GM10248 (cell line): ENCODE measurements at places on chromosomes 2 and 18.

DNA sequence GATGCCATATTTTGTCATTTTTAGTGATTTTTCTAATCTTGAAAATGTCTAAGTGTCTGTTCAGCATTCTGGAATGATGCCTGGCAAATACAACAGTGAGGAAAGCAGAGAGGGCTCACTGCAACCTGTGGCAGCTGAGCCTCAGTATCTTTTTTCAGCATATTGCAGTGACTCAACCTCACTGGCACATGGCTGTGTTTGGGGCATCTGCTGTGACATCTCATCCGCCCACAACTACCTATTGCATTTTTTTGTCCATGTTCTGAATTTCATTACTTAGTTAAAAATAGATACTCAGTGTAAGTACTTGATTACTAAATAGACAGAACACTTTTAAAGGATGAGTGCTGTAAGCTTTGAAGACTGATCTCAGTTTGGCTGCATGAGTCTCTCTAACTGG is 10.7 kb downstream of the BABAM2 start:
- no peak for DNase-seq

DNA sequence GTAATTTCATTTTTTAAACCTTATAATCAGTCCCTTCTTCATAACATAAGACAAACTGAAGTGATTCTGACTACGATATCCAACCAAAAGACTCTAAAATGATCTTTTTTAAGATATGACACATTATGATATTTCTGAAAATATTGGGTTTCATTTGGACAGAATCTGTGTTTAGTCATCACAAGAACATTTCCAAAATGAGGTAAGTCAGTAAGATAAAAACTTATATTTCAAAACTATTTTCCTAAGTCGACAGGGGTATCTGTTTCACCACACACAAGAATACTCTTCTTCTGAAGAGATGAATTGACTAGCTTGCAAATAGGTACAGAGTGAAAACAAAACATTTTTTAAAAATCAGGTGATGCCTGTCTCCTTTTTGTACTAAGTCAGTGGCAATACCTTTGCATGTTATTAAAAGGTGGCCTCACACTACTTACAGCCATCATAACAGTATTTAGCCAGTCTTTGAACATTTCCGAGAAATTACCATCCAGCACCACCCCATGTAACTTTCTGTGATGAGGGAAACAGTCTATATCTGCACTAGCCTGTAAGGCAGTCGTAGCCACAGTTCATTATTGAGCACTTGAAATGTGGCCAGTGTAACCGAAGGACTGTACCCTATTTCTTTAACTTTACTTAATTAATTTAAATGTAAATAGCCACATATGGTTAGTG is 13.5 kb downstream of the STK39 start:
- no peak for DNase-seq

DNA sequence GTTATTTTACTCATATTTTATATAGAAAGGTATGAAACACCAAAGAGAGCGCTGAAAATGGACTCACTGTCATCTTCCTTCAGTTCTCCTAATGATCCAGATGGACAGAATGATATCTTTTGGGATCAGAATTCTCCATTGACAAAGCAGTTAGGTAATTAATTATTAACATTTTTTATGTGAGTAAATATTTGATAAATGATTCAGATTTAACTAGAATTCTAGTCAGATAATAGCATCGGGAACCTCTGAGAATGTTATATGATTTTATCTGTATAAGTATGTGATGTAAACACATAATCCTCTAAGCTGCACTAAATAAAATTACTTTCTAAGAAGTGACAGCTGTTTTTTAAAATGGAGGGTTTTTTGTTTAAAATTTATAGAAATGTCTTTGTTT is 2.0 kb downstream of the ETAA1 start:
- DNase-seq = no peak

DNA sequence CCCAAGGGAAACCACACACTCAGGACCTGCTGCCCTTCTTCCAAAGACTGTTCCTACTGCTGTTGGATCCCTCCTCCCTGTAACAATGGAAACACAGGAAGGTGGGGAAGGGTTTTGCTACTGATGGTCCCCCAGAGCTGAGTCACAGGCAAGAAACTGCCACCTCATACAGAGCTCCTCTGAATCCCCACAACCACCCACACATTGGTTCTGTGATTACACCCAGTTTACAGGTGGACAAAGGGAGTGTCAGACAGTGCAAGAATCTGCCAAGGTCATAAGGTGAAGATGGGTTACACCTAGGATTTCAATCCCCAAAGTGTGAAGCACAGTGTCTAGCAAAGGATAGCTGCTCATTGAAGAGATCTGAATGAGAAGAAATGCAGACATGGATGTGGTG is 141.7 kb upstream of the LMAN1 start:
- DNase-seq = no peak

- no peak for DNase-seq
Measured at GRCh38 chr2:142868229-142868762, 9.2 kb upstream of the KYNU start.

- DNase-seq = no peak
Measured at GRCh38 chr2:213766062-213766461, 481.8 kb downstream of the SPAG16 start.

DNA sequence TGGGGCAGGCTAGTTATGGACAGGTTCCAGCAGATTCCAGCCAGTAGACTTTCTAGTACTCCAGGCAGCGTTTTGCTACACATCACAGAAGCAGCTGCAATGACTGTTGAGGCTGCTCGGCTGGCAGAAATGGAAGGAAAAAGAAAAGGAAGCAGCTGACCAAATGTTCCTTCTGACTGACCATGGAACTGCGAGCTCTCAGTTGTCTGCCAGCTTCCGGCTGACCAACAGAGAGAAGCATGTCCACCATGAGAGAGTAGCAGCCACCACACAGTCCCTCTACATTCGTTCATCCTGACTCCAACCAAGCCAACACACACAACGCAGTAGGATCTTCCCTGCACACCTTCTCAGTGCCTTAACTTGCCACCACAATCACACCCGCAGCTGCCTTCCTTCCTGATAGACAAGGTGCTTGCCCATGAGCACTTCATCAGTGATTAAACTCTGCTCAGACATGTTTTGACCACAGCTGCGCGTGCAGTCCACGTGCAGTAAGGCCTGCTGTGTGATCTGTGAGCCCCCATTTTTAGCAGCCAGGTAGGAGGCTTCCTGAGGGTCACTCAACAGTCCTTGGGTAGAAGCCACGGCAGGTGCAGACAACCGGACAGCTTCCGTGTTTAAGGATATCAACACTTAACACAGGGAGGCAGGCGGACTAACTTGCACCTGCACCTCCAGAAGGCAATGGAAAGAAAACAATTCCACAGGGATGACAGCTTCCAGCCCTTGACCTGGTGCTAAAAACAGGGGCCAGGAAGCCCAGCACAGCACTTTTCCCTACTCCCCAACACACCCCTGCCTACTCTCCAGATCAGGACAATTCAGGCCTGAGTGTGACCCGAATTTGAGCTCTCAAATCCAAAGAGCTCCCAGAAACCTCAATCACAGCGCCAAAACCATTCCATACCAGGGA is 996 bp downstream of the TGFBRAP1 start:
- DNase-seq = no peak

DNA sequence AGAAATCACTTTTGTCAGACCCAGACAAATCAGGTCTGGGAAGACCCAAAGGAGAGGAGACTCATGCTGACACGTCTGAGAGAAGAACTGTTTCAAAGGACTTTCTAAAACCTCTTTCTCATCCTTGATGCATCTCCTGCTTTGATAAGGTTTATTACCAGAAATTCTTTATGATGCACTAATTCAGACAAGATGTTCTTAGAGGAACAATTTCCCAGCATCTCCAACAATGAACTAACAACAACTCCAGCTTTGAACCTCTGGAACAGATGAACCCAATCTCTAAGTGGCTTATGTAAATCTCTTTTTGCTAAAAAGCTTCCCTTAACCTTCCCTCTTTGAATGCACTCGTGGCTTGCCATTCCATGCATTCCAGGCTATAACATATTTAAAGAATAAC is 15.9 kb upstream of the SERPINB11 start:
- DNase-seq = no peak

- peak; percentile 53 for DNase-seq
Measured at GRCh38 chr18:58671632-58672564, 633 bp downstream of the MALT1 start.

- no peak for DNase-seq
Measured at GRCh38 chr18:11004951-11005350, 144.4 kb downstream of the PIEZO2 start.

- no peak for DNase-seq
Measured at GRCh38 chr2:204226305-204226880, 289.8 kb downstream of the ICOS start.

DNA sequence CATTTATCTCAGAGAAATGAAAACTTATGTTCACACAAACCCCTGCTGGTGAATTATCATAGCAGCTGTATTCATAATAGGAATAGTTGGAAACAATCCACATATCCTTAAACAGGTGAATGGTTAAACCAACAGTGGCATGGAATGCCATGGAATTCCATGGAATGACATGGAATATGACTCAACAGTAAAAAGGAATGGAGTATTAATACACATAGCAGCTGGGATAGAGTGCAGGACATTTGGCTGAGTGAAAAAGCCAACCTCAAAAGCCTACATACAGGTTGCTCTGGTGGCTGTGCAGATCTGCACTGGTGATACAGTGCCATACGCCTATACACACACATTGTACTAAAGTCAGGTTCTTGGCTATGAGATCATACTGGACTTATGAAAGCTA is 69.5 kb downstream of the FAM168B start:
- no peak for DNase-seq

GRCh38 chr2:150402953-150403352 is 84.5 kb downstream of the RND3 start:
- no peak for DNase-seq

DNA sequence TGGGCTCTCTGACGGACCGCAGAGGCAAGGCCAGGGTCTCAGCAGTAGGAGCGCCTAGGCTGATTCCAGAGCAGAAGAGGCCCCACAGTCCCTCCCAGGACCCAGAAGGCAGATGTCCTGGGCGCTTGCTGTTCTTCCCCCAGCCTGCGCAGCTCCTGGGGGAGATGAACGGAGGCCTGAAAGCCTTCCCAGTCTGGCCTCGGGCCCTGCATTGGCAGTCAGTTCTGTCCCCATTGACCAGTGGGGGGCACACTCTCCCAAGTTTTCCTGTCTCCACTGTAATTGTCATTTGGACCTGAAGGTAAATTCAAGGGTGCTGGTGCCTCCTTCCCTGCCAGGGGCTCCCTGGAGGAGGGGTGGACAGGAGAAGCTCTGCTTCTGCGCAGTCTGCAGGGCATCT is 345.7 kb downstream of the CYP26B1 start:
- no peak for DNase-seq

DNA sequence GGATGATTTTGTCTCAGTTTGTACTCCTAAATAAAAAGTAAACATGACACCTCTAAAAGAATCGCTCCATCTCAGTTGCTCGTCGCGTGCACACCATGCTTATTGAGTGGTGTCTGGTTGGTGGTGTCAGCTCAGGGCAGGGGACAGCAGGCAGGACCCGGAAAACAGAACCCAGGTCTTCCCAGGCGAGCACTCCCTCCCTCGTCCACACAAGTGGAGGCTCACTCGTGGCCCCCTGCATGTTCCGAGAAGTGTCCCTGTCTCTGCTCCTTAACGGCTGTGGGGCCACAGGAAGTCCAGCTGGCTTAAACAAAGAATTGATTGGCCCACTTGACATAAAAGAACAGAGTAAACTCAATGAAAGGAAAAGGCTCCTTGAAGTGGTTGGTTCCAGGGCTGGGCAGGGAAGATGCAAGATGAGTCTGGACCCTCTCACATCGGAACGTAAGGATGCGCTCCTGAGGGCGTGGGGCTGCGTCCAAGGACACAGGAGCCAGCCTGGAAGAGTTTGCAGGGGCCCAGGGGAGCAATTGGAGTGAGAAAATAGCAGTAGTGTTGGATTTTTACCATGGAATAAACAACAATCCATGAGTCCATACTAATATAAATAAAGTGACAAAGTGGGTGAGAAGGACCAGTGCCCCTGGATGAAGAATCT is 13.1 kb upstream of the CNDP1 start:
- DNase-seq = no peak

- no peak for DNase-seq
Measured at GRCh38 chr2:39621596-39621995, 44.1 kb upstream of the TMEM178A start.

- DNase-seq = no peak
Measured at GRCh38 chr18:11258039-11258610, 108.8 kb upstream of the PIEZO2 start.

GRCh38 chr2:182321096-182321495 is 105.7 kb downstream of the PDE1A start:
- DNase-seq = no peak

GRCh38 chr2:12686708-12687283 is 29.9 kb upstream of the TRIB2 start:
- DNase-seq = no peak

- DNase-seq = no peak
Measured at GRCh38 chr18:49581371-49581770, 19.5 kb downstream of the LIPG start.

- no peak for DNase-seq
Measured at GRCh38 chr18:59712311-59712710, 15.1 kb upstream of the CCBE1 start.

- DNase-seq = no peak
Measured at GRCh38 chr2:101805152-101806088, 107.9 kb downstream of the MAP4K4 start.

DNA sequence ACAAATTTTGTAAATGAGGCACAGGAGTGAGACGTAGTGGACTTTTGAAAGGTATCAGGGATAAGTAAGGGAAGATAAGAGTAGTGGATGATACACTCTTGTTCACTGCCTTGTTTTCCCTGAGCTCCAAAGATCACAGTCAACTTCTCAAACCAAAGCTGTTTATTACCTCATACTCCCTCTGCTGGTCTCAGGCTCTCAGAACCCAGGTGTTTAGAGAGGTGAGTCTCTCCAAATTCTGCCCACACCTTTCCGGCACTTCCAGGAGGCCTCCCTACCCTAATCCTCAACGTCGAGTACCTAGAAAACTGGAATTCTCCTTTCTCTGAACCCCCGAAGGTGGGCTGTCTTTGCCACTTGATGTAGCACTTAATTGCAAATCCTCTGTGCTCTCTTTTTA is 621.1 kb downstream of the BCL11A start:
- no peak for DNase-seq

GRCh38 chr2:237156857-237157779 is 71.4 kb downstream of the COPS8 start:
- DNase-seq = no peak

- no peak for DNase-seq
Measured at GRCh38 chr2:160372585-160372984, 121.0 kb downstream of the RBMS1 start.

- DNase-seq = no peak
Measured at GRCh38 chr2:18637196-18637595, 47.8 kb upstream of the NT5C1B start.

DNA sequence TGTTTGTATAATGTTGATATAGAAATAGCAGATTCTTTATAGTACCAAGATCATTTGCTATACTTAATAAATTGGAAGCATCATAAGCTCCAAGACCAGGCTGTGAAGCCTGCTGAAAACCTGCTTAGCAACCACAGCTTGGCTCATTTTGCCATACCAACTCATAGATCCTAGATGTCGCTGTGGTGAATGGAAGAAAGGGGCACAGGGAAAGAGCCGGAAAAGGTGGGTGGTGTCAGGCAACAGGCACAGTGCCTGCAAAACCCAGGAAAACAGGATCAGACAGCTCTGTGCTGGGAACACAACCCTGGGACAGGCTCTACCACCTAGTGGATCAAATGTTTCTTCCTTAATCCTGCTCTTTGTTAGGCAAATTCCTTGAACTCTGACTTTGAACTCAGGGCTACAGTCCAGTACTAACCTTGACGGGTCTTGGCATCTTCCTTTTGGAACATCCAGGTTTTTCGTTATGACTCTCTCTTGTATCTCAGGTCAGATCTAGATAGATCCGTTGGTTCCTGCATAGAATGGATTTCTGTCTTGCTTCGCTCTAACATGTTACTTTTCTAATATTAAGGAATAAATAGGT is 31.6 kb downstream of the TWSG1 start:
- DNase-seq = no peak

GRCh38 chr2:105309147-105309545 is 20.4 kb downstream of the TGFBRAP1 start:
- DNase-seq = no peak
